Natural killer cell treated with Interleukin-12 subunit alpha and Interleukin-12 subunit beta and Interleukin-15 and Interleukin-18, amount 100 ng/mL, for 72 hours (primary cell): ENCODE measurements at places on chromosomes 1 and 21. TPM values are rescaled to one million over a fixed set of nuclear protein-coding genes. Genes with fewer than 3 reads are reported as not detected.
A peak's percentile ranks its signal among the peaks of the same experiment; 100 is the strongest.

DNA sequence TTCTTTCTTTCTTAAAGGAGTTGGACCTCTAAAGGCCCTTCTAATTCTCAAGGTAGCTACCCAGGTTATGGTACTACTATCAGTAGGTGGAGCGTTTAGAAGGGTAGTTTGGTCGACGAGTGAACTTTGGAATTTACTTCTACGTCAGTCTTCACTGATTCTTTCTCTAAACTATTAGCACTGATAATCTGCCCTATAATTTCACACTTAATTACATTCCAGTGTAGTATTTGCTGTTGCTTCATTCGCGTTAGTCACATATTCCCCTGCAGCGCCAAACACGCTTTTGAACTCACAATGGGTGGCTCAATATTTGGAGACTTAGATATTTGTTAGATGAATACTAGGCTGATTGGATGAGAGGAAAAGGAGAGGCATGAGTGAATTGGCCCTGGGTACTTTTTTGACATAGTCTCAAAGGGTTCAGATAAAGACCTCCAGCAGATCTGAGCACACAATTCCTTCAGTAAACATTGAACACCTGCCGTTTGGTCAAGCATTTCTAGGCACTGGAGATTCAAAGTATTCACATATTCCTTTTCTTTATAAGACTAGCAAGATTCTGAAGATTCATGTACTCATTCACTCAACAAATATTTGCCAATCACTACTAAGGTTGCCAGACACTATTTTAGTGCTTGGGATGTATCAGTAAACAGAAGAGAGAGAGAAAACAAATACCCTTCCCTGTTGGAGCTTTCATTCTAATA is 929 bp upstream of the FOXJ3 start:
- peak overlapping the region; percentile 51 for H3K27ac ChIP-seq
- H3K27me3 ChIP-seq = no peaks in the 10 kb centered on the region
- H3K36me3 ChIP-seq = no peaks in the 10 kb centered on the region
- H3K4me1 ChIP-seq = peaks cover 48% of the 10 kb centered on the region
- peak overlapping the region; percentile 82 for H3K4me3 ChIP-seq

DNA sequence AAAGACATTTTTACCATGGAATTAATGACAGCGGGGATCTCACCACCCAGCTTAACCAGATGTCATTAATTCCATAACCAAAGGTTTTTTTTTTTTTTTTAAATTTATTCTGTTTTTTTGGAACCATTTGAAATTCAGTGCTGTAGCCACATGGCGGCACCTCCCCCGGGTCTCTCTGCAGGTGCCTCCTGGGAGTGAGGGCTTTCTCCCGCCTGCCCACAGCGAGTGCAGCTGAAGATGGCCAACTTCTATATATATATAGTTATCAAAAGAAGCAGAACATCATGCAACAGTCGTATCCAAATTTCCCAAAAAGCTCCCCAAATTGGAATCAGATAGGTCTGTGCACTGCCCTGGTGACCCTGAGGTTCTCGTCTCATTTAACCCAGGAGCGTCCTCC is 3.6 kb downstream of the KRTAP10-8 start:
- peaks cover 24% of the 10 kb centered on the region for H3K36me3 ChIP-seq
- no peak for DNase-seq
- peaks cover 33% of the 10 kb centered on the region for H3K4me1 ChIP-seq
- no peak overlapping the region for H3K27ac ChIP-seq

DNA sequence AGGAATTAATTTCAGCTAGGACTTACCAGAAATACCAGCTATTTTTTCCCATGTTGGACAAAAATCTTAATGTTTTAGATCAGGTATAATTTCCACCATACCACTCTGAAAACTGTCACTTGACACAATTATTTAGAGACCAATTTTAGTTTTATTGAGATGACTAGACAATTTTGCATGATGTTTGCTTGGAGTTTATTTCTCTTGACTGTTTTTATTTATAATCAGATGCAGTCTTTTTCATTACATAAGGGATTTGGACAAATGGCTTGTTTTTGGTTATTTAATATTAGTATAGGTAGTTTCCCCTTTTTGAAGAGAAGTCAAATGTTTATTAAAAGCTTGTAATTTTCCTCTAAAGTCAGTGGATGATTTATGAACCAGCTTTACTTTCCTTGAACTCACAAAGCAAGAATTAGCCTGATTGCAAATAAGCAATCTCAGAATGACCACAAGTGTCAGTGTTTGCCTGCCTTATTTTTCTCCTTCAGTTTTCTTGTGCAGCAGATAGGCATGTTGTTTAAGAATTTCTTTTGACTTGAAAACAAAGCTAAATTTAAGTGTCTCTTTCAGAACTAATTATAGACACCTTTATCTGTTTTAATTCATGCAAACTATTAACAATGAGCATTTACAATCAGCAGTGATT is 3.8 kb upstream of the B3GALT2 start:
- no peak overlapping the region for H3K27ac ChIP-seq
- H3K36me3 ChIP-seq = no peaks in the 10 kb centered on the region
- H3K4me3 ChIP-seq = no peak overlapping the region

DNA sequence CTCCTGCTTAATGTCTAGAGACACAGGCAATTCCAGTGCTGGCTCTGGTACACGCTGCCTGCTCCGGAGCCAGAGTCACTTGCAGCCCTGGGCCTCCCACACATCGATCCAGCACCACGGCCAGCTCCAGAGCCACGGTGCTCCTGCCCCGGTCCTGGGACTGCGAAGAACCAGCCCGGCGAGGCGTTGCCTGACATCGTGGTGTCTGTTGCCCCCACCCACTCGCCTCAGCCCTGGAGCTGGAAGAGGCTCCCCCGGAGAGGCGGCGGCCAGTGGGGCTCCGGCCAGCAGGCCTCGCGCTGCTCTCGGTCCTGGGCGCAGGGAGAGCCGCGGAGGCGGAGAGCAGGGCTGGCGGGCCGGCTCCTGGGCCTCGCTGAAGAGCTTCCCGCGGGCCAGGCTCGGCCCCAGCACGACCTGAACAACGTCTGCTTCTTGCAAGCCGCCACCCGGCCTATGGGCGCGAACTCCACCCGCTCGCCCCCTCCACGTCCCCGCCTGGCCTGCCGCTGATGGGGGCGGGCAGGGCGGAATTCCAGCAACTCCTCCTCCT is 364.8 kb downstream of the CEP170 start:
- no peak for DNase-seq
- H3K36me3 ChIP-seq = no peaks in the 10 kb centered on the region
- no peak overlapping the region for H3K4me3 ChIP-seq
- no peaks in the 10 kb centered on the region for H3K4me1 ChIP-seq

- peaks cover 33% of the 10 kb centered on the region for H3K4me1 ChIP-seq
- H3K27me3 ChIP-seq = no peaks in the 10 kb centered on the region
- H3K4me3 ChIP-seq = no peak overlapping the region
- DNase-seq = peak; percentile 66
- no peaks in the 10 kb centered on the region for H3K36me3 ChIP-seq
These were observed 113.5 kb downstream of the PRDM2 start for GRCh38 chr1:13813398-13814012.

DNA sequence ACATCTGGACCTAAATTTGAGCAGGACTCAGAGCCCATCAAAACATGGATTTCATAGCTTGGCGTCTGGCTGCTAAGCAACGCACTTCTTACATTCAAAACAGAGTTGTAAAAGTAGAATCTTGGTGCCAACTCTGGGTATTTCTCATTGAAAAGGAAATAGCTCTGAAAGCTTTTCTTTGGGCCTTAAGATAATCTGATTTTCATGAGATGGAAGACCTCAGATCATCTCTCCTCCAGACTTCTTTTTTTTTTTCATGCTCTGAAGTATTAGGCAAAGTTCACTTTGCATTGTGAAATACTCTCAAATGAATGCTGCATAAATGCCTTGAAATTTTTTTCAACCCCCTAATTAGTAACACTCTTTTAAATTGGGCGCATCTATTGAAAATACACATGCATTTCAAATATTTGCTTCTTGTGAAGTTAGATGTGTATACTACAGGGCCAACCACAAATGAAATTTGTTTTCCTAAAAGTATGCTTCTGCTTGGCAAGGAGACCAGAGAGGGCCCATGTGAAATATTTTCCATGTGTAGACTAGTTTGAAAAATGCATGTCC is 4.2 kb downstream of the ADAMTS5 start:
- no peak overlapping the region for H3K4me3 ChIP-seq
- H3K27ac ChIP-seq = no peak overlapping the region
- no peaks in the 10 kb centered on the region for H3K4me1 ChIP-seq
- peaks cover 28% of the 10 kb centered on the region for H3K27me3 ChIP-seq

DNA sequence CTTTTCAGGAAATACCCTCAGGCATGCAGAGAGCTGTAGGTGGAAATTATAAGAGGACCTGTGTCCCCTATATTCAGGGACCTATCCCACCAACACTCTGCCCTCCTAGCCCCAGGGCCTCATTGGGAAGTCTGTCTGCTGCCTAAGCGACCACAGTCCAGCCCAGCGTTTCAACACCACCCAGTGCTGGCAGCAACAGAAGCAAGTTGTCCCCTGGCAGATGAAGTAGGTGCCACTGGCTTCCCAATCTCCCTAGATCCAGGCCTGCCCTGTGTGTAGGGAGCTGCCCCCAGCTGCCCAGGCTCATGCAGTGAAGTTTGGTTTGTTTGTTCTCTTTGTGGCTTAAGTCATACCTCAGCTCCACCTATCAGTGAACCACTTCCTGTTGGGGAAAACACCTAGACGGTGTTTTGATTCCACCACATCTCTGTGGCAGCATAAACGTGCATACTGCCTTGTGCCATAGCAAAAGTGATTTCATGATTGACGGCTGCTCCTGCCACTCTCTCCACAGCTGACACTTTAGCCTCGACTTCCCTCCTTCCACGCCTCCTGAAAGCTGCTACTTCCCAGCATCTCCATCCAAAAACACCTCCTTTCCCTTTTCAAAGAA is 8.1 kb upstream of the LEFTY1 start:
- peaks cover 3% of the 10 kb centered on the region for H3K27me3 ChIP-seq
- peak overlapping the region; percentile 44 for H3K4me3 ChIP-seq
- DNase-seq = peak; percentile 77
- peak overlapping the region; percentile 70 for H3K27ac ChIP-seq
- H3K36me3 ChIP-seq = no peaks in the 10 kb centered on the region

C2CD4D gene
- 1.5 TPM for total RNA-seq

GRCh38 chr1:3124246-3124645 is 55.2 kb downstream of the PRDM16 start:
- no peak for DNase-seq
- H3K4me1 ChIP-seq = no peaks in the 10 kb centered on the region
- H3K27me3 ChIP-seq = no peaks in the 10 kb centered on the region
- H3K4me3 ChIP-seq = no peak overlapping the region
- no peak overlapping the region for H3K27ac ChIP-seq

PTAFR gene
- 1.3 TPM for total RNA-seq

CRYZ gene
- total RNA-seq = 15.9 TPM

SLC45A1 gene
- 0.26 TPM for total RNA-seq

SYT2 gene
- not detected for total RNA-seq

- H3K4me3 ChIP-seq = no peak overlapping the region
- no peaks in the 10 kb centered on the region for H3K4me1 ChIP-seq
- no peak overlapping the region for H3K27ac ChIP-seq
- DNase-seq = no peak
- H3K36me3 ChIP-seq = peaks cover 4% of the 10 kb centered on the region
These were observed 74.2 kb upstream of the CD53 start for GRCh38 chr1:110798691-110799256.

- peaks cover 22% of the 10 kb centered on the region for H3K4me1 ChIP-seq
- no peak overlapping the region for H3K4me3 ChIP-seq
- H3K36me3 ChIP-seq = no peaks in the 10 kb centered on the region
- no peak for DNase-seq
- H3K27ac ChIP-seq = peak overlapping the region; percentile 0
These were observed 21.7 kb downstream of the LRRC8B start for GRCh38 chr1:89546082-89546889.

GRCh38 chr1:94020764-94021579 is 100.0 kb downstream of the ABCA4 start:
- H3K36me3 ChIP-seq = no peaks in the 10 kb centered on the region
- H3K4me1 ChIP-seq = peaks cover 51% of the 10 kb centered on the region

GRCh38 chr1:177755851-177756560 is 213.9 kb downstream of the SEC16B start:
- no peak overlapping the region for H3K27ac ChIP-seq
- no peaks in the 10 kb centered on the region for H3K4me1 ChIP-seq
- H3K36me3 ChIP-seq = peaks cover 17% of the 10 kb centered on the region
- no peak overlapping the region for H3K4me3 ChIP-seq
- no peak for DNase-seq
- H3K27me3 ChIP-seq = no peaks in the 10 kb centered on the region

GRCh38 chr1:176691251-176692228 is 228.6 kb downstream of the PAPPA2 start:
- no peak overlapping the region for H3K27ac ChIP-seq
- no peaks in the 10 kb centered on the region for H3K36me3 ChIP-seq
- no peaks in the 10 kb centered on the region for H3K27me3 ChIP-seq
- no peaks in the 10 kb centered on the region for H3K4me1 ChIP-seq
- no peak overlapping the region for H3K4me3 ChIP-seq

- H3K36me3 ChIP-seq = no peaks in the 10 kb centered on the region
- H3K27me3 ChIP-seq = no peaks in the 10 kb centered on the region
- no peak overlapping the region for H3K27ac ChIP-seq
These were observed 13.4 kb downstream of the SWT1 start for GRCh38 chr1:185170291-185170848.

GRCh38 chr1:116667078-116667574 is 407 bp downstream of the IGSF3 start:
- H3K4me3 ChIP-seq = peak overlapping the region; percentile 70
- peaks cover 39% of the 10 kb centered on the region for H3K27me3 ChIP-seq
- DNase-seq = no peak
- no peaks in the 10 kb centered on the region for H3K4me1 ChIP-seq

FAM167B gene
- not detected for total RNA-seq

CNTN2 gene
- total RNA-seq = not detected
